Globus pallidus (tissue), 1 donor: ENCODE measurements at places on chromosomes 6 and 20.

GRCh38 chr6:113998811-113999210 is 27.9 kb upstream of the HDAC2 start:
- DNase-seq: peak; percentile 95

DNA sequence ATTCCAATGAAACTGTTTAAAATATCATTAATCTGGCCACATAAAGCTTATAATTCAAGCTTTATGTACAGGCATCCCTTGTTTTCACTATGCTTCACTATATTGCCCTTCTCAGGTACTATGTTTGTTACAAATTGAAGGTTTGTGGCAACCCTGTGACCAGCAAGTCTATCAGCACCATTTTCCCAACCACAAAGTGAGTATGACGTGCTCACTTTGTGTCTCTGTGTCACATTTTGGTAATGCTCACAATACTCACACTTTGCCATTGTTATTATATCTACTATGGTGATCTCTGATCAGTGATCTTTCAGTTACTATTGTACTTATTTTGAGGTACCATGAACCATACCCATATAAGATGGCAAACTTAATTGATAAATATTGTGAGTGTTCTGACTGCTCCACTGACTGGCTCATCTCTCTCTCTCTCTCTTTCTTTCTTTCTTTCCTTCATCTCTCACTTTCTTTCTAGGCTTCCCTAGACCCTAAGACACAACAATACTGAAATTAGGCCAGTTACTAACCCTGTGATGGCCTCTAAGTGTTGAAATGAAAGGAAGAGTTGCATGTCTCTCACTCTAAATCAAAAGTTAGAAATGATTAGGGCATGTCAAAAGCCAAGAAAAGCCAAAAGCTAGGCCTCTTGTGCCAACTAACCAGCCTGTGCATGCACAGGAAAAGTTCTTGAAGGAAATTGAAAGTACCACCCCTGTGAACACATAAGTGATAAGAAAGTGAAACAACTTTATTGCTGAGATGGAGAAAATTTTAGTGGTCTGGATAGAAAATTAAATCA is 227.9 kb downstream of the BCAS1 start:
- DNase-seq: no peak

DNA sequence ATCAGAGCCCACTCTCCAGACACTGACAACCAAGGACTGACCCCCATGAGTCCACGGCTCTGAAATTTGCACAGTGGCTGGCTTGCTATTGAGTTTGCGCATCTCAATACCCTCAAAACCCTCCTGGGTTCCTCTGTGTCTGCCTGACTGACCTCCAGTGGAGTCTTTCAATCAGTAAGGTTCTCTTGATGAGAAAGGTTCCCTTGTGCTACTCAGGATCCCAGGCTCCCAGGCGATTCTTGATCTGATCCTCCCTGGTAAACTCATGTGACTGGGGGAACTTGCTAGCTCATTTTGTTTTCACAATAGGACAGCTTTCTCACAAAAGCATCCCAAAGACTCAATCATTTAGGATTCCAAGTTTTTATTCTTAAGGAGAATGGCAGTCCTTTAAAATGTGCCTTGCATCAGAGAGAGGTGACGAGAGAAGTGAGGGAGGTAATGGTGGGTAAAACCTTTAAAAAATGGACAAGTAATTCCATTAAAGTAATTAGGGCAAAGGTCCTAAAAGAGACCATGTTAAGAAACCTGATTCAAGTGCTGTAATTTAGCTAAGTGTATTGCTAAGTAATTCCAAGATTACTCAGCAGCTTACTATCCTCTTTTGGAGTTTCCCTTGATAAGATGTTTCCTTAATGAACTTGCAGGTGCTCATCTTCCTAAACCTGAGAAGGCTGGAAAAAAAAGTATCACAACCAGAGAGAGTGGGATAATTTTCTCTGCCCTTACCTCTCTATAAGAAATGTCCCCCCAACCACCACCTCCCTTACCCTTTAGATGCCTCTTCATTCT is 304.7 kb upstream of the SGK1 start:
- no peak for DNase-seq

DNA sequence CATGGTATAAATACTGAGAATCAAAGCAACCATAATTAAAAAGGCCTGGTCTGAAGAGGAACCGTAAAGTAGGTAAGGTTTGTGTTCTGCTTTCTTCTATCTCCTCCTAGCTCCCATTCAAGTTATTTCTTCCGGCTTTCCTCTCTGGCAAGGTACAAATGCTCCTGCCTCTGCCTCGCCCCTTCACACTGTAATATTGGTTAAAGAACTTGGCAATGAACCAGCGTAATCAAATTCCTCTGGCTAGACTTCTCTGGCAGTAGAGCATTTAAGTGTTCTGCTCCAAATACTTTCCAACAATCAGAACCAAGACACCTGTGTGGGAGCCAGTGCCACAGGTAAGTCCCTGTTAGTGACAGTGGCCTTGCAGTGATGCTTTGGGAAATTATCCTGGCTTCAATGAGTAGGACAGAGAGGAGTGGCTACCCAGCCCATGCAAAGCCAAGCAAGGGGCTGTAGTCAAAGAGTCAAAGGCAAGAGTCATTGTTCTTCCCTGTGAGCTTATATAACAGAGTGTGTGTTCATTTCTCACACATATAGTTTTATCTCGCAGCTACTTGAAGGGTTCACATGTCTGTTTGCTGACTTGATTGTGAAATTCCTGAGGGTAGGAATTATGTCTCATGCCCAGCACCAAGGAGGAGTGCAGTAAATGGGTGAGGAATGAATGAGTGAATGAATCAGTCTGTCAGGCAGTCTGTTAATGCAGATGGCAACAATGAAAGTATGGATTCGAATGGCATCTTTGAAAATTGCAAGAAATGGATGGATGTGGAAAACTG is 329.3 kb downstream of the NRN1 start:
- no peak for DNase-seq

DNA sequence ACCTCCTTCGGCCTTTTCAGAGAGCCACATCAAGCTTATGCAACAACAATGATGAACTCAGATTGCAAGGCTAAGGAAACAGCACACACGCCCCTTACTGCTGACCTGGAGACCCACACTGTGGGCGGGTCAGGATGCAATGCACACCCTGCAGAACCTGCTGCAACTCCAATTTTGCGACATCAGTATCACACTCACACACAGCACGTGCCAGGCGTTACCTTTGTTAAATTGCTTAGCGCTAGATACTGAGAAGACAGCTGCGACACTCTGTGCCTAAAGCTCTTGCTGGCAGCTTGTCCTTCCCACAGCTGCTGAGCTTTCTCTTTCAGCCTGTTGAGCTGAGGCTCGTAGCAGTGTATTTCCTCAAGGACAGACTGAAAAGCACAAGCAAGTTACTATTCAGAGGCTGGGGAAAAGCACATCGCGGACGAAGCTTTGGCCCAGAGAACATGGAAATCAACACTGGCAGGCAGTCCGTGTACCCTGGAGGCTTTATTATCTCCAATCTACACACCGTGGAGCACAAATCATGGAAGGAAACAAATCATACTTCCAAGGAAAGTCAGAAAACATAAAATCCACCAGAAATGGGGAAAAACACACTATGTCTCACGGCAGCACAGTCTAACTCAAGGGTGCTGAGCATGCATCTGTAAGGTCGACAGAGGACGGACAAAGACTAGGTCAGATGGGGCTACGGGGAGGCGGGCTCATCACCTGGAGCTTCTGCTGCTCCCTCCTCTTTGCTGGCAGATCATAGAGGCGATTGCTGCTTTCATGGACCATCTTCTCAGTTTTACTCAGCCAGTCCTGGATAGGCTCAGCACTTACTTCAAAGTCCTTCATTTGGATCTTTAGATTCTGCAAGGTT is 268.2 kb downstream of the SYNE1 start:
- DNase-seq: peak; percentile 43

DNA sequence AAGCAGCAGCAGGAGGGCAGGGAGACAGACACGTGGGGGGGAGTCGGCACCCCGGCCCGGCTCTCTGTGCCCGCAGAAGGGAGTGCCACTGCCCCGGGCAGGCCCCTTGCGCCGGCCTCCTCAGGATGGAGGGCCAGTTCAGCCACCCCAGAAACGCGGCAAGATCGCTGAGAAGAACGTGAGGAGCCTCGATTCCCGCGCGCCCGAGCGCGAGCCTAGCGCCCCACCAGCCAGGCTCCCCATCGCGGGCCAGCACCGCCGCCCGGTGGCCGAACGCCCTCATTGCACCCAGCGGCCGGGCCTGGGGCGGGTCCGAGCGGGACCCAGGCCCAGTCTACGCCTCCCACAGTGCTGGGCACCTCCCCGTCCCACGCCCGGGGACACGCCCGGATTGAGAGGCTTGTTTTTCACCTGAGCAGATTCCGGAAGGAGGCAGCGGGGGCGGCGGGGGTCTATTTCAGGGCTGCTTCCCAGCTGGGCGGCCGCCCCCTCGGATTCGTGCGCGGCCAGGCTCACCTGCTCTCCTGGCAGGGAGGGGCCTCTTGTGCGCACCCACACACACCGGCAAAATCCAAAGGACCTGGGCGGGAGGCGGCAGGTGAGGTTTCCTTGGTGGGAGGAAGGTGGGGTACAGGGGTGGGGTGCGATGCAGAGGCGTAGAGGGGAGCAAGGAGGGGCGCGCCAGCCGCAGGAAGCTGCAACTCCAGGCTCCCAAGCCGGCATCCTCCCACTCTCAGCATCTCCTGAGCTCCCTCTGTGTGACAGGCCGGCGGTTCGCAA is 9.0 kb upstream of the GRM4 start:
- no peak for DNase-seq

DNA sequence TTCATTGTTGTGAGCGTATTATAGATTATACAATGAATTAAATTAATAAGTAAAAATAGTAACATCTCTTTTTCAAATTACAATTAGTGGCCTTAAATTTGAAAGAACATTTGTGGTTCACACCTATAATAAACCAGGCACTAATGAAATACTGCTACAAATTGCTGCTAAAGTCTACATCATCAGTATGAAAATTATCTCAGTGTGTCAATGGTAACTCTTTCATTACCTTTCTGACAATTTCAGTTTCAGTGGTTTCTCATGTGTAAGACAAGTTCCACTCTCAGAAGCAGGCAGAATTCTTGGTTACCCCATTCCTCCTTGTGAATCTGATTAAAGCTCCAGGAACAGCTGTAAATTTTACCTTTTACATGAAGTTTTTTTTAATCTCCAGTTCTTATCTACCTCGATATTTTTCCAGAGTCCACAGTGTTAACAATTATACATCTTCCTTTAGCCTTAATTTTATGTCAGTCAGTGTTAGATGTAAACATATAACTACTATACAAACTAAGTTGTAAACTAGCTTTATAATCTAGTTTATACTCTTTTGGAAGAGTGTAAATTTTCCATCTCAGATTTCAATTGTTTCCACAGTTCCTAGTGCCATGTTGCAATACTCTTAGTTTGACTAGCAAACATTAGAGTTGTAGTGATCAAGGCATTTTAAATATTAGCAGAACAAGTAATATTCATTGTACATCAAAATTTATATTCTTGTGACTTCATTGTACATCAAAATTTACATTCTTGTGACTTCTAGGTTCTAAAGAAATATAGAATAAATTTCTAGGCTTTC is 1038.4 kb downstream of the EPHA7 start:
- DNase-seq: no peak
